ENCODE measurements at places on chromosomes 11 and 22.

DNA sequence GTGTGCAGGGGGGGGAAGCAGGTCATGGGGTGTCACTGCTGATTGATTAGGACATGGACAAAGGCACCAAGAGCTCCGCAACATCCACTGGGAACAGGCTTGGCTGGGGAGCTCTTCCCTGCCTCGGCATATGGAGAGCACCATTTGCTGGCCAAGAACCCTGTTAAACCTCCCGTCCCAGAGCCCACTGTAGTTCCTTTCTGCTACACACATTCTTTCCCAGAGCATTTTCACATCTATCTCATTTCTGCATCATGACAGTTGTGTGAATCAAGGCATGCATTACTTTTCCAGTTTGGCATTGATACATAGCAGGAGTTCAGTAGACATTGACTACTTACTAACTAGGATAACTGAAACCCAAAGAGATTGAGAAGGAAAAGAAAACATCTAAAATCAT, 333.4 kb upstream of the B3GAT1 start:
- no peak for DNase-seq

GRCh38 chr22:41538583-41538982, 5.7 kb downstream of the POLR3H start:
- DNase-seq, result no peak

DNA sequence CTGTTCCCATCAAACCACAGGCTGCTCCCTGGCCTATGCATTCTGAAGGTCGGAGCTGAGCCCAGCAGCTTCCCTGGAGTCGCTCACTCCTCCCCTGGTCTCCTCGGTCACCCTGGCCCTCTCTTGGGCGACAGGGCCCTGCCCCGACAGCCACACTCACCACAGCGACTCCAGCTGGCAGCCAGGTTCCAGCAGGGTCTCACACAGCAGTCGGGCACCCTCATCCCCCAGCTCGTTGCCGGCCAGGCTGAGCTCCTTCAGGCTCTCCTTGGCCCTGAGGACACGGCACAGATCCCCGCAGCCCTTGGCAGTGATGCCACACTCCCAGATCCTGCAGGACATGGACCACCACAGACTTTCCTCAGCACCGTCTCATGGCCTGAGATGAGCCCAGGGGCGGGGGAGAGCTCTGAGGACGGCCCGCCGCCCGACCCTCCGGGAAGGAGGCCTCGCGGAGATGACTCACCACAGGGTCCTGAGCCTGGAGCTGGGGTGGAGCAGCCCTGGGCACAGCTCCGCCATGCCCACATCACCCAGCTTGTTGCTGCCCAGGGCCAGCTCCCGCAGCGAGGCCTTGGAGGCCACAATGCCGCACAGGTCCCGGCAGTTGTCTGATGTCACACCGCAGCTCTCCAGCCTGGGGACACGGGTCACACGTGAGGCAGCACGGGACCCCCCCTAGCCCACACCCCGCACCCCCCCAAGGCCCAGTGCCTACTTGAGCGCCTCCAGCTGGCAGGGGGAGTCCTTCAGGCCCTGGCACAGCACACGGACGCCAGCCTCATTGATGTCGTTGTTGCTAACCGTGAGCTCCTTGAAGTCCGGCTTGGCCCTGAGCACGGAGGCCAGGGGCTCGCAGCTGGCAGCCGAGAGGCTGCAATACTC, 8.5 kb downstream of the RNH1 start:
- DNase-seq, result peak; percentile 4

GRCh38 chr11:124877910-124878758, 12.9 kb downstream of the ROBO3 start:
- DNase-seq, result no peak

DNA sequence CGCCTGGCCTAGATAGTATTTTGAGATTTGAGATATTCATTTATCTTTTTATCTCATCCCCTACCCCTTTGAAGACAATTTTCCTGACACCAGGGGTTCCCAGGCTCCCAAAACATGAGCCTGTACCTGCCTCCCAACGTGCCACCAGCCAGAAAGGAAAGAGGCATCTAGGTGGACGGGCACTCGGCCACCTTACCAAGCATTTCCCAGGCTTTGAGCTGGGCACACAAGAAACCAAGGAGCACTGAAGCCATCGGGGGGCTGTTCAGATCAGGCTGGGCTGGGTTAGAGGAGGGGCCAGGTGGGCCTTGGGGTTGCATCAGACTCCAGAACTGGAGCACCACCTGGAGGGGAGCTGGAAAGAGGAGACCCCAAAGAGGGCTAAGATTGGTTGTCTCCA, 28.5 kb upstream of the BAIAP2L2 start:
- no peak for DNase-seq

GRCh38 chr11:18236664-18237356, at the start of gene SAA4:
Gene SAA4 (minus strand): TSS chr11:18236802. CDS start chr11:18235926, 876 bp downstream.
- DNase-seq, result no peak

- DNase-seq, result no peak
These were observed 45.4 kb downstream of the KCNC1 start for GRCh38 chr11:17779861-17780594.

GRCh38 chr11:113202431-113202830, 112.0 kb upstream of the TTC12 start:
- DNase-seq, result peak; percentile 25

DNA sequence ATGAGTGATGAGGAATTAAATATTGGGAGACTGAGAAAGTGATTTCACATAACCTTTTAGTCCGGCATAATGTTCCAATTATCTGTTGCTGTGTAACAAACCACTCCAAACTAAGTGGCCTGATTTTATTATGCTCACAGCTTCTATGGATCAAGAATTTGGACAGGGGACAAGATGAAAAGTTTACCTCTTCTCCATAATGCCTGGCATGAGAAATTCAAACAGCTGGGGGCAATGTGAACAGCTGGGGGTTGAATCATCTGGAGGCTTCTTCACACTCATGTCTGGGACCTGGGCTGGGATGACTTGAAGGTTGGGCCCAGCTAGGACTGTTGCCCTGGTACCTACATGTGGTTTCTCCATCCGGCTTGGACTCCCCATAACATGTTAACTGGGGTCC, 99.4 kb upstream of the DRD2 start:
- DNase-seq, result peak; percentile 38

DNA sequence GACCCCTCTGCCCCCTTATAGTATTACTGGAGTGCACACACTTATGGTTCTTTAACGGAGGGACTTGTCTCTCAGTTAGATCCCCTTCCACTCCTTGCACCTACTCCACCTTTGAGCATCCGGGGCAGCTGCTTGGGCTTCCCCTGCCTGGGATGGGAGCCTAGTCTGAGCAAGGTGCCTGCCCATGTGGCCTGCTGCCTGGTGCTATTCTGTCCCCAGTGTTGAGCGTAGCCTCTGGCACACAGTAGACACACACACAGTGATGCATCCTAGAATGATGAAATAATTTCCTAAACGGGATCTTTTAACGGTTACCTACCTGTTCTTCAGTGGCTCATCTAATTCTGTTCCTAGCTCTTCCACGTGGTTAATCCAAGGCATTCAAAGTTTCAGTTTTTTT, 22.4 kb downstream of the PPFIA1 start:
- DNase-seq, result no peak

DNA sequence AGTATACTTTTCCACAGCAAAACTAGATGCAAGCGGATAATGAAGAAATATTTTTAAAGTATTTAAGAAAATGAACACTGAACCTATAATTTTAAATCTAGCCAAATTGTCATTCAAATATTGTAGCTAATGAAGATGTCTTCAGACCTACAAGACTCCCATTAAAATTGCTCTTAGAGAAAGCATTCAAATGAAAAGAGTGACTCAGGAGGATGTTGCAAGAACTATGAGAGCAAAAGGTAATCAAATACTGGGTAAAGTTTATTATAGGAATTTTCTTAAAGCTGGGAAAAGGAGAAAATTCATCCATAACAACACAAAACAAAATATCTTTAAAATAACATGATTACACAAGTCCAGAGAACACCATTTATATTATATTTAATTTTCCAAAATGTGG, 5.4 kb upstream of the POU2AF1 start:
- DNase-seq, result no peak

GRCh38 chr11:105719073-105719822, 109.4 kb downstream of the GRIA4 start:
- no peak for DNase-seq

GRCh38 chr22:17229991-17230630, 10.9 kb upstream of the ADA2 start:
- no peak for DNase-seq

GRCh38 chr11:117874253-117874909, 2.1 kb downstream of the FXYD6 start:
- no peak for DNase-seq

DNA sequence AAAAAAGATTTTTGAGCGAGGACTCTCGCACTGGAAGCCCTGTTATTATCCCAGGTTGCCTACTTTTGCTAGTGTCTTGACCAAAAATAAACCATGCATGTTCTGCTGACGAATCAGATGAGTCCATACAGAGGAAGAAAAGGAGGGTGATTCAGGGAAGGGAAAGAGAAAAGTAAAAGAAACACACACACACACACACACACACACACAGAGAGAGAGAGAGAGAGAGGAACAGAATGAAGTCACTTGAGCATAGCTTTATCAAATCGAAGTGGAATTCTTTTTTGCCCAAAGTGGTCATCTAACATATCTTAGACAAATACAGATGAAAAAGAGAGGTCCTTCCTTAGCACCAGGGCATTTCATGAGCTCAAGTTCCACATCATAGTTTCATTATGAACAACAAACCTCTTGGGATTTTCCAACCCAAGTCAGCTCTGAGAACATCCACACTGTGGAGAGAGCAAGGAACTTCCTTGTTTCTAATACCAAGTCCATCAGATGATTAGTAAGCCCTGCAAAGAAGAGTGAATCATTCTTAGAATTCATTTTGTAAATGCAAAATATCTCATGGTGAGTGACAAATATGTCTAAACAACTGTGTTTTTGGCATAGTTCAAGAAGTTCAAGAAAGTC, 7.7 kb upstream of the MMP12 start:
- peak; percentile 61 for DNase-seq

- peak; percentile 89 for DNase-seq
These were observed 1.2 kb downstream of the PHLDB1 start for GRCh38 chr11:118608360-118609227.

- DNase-seq, result no peak
These were observed 13.3 kb downstream of the APOL3 start for GRCh38 chr22:36147196-36147791.

DNA sequence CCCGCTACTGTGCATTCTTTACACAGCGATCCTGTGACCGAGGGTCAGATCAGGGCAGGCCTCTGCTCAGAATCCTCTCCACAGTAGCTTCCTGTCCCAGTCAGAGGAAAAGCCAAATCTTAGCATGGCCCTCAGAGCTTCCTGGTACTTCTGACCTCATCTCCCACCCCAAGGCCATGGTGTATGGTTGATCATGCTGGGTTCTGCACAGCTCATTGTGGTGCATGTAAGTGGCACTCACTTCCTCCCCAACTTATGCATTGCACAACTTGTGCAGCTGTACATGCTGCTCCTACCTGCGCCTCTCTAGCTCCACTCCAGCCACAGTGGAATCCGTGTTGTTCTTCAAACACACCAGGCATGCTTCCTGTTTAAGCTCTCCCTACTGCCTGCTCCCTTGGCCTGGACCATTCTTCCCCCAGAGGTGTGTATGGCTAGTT, 20.3 kb downstream of the BMAL1 start:
- DNase-seq, result no peak

DNA sequence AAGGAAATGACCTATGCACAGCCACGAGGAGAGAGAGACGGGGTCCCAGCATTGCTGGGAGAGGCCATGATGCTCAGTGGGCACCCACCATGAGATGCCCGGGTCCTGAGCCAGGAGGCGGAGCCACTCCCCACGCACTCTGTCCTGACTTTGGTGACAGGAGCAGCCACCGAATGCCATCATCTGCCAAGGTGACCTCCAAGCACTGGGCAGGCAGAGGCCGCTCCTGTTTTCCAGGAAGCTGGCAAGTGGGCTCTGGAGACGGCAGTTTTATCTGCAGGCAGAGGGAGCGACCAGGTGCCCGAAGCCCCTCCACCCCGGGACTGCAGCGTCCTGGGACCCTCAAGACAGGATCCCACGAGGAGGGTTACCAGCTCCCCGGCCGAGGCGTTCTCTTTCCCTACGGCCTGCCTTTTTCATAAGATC, 453.9 kb downstream of the BRD1 start:
- DNase-seq, result no peak

DNA sequence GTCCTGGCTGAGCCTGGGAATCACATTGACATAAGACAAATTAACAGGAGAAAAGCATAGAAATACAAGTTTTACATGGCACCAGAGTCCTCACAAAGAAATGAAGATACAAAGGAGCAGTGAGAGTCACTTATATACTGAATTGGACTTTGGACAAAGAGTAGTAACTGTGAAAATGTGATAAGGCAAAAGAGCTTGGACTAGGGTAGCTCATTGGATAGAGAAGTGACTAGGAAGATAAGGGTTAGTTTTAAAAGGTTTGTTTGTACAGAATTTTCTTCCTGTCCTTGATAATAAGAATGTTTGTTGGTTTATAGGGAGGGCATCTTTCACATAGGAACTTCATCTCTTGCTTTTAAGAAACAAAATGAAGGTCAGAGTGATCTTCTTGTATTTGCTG, 17.9 kb upstream of the NUCB2 start:
- DNase-seq, result no peak

DNA sequence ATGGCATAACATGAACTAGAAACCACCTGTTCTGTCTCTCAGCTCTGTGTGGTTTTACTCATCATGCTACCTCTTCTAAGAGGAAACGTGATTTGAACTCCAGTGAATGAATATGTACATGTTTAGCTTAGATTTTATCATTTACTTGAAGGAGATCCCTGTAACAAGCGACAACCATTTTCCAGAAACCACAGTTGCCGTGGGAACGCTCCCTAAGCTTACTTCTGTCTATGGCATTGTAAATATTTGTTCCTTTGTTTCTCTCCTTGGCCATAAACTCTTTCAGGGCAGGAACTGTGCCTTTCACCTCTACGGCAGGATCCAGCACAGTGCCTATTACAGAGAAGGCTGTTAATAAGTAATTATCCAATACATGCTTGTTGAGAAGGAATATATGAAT, 17.1 kb upstream of the TPH1 start:
- no peak for DNase-seq

DNA sequence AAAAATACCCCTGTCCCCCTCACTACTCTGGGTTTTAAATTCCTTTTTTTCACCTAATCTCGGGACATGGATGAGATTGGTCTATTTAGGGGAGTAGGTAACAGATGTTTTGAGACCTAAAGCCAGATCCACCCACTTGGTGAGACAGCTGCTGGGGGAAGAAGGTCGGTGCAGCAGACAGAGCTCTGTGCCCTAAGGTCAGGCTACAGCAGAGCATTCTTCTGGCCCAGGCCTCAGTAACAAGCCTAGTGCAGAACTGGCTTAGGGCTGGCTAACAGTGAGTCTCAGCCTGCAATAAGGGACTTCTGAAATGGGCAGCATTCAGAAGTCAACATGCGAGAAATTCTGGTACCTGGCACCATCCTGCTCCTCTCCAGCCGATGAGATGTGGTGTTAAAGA, 444.9 kb upstream of the KIRREL3 start:
- DNase-seq, result no peak

- DNase-seq, result no peak
These were observed 258.5 kb downstream of the LUZP2 start for GRCh38 chr11:24755260-24755839.

Measured in AG20443 (cell line).